ENCODE measurements at places on chromosomes 16 and 17. TPM values are rescaled to one million over a fixed set of nuclear protein-coding genes. Genes with fewer than 3 reads are reported as not detected.

LRRC37A gene
- 4.2 TPM for total RNA-seq

MAF gene
- total RNA-seq = 1.7 TPM

LLGL2 gene
- 0.57 TPM for total RNA-seq

SLC26A11 gene
- total RNA-seq = 12.9 TPM

NTN3 gene
- 0.22 TPM for total RNA-seq

DYNLRB2 gene
- total RNA-seq = 0.66 TPM

ZSCAN10 gene
- total RNA-seq = not detected

PRKCB gene
- total RNA-seq = not detected

BRD7 gene
- total RNA-seq = 38.3 TPM

TPSG1 gene
- total RNA-seq = not detected

TNFRSF13B gene
- total RNA-seq = not detected

CIITA gene
- total RNA-seq = not detected

MAPT gene
- 0.29 TPM for total RNA-seq

HOXB5 gene
- total RNA-seq = under 0.01 TPM

TNFAIP1 gene
- 35.9 TPM for total RNA-seq

ASB16 gene
- 0.88 TPM for total RNA-seq

DOC2B gene
- total RNA-seq = not detected

ALOX12 gene
- not detected for total RNA-seq

SLC13A2 gene
- not detected for total RNA-seq

TMEM88 gene
- 10.7 TPM for total RNA-seq

Data from placental pericyte (primary cell).